NCI-H1105 (cell line): ENCODE measurements at places on chromosomes 5 and 9.

DNA sequence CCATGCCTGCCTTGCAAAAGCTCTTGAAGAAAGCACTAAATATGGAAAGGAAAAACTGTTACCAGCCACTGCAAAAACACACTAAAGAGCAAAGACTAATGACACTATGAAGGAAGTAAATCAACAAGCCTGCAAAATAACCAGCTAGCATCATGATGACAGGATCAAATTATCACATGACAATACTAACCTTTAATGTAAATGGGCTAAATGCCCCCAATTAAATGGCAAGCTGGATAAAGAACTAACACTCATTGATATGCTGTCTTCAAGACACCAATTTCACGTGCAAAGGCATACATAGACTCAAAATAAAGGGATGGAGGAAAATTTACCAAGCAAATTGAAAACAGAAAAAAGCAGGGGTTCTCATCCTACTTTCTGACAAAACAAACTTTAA lies 231.8 kb upstream of the RGMB start:
- DNase-seq: no peak

GRCh38 chr9:117403848-117404247 lies 11.0 kb downstream of the ASTN2 start:
- peak; percentile 78 for DNase-seq

- no peak for DNase-seq
Observed at GRCh38 chr5:67878933-67879332, 336.6 kb upstream of the PIK3R1 start.

- no peak for DNase-seq
Observed at GRCh38 chr5:40080191-40080590, 599.5 kb upstream of the PTGER4 start.

DNA sequence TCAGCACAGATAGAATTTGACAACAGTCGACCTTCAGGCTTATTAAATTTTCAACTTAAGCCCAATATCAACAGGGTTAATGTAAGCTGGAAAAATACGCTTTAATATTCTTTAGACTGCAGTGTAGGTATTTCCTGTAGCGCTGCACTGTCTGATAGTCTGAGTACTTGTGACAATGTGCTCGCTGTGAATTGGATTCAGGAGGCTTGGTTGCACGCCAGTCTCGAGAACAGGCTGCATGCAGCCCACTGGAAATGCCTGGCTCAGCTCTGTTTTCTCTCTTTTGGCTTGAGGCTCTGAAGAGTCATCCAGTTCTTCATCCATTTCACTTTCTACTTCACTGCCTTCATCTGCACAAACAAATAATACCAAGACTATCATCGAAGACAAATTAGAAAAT lies 300.9 kb downstream of the RFX3 start:
- DNase-seq: no peak

GRCh38 chr9:5708414-5708813 lies 79.5 kb downstream of the RIC1 start:
- no peak for DNase-seq

DNA sequence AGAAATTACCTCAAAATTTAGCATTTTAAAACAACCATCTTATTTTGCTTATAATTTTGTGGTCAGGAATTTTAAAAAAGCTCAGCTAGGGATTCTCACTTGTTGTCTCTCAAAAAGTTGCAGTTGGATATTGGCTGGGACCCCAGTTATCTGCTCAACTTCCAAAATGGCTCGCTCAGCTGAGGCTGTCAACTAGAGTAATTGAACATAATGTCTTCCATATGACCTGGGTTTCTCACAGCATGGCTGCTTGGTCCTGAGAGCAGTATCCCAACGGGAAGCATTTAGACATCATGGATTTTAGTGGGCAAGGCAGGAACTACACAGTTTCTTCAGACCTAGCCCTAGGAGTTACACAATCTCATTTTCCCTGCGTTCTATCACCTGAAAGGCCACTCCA lies 63.6 kb upstream of the SPEF2 start:
- no peak for DNase-seq

DNA sequence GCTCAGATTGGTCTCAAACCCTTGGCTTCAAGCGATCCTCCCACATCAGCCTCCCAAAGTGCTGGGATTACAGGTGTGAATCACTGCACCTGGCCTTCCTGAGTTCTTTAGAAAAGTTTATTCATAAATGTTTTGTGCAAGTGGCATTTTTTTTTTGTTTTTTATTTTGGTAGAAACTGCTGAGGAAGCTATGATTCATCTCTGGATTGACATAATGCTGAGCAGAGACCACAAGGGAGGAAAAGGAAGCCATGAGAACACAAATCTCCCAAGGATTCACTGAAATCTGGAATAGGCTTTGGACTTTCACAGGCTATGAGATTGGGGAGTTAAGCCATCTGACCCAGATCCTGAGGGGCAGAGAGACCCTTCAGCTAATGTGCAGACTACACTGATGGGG lies 3.4 kb upstream of the SLC46A2 start:
- no peak for DNase-seq

DNA sequence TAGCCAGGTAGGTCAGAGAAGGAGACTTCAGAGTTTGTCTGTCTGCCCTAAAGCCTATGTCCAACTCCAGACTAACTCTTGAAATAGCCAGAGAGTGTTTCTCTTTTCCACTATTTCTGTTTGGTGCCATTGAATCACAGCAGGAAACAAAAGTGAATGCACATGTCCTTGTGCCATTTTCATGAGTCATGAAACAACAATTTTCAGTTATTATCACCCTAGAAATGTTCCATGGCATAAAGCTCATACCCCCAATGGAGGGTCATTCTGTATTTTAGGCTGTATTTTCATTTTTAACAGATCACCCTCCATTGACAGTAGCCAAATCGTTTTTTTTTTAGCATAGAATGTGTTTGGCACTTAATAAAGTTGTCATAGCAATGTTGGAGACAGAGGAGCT lies 124.7 kb downstream of the PAPPA start:
- no peak for DNase-seq

DNA sequence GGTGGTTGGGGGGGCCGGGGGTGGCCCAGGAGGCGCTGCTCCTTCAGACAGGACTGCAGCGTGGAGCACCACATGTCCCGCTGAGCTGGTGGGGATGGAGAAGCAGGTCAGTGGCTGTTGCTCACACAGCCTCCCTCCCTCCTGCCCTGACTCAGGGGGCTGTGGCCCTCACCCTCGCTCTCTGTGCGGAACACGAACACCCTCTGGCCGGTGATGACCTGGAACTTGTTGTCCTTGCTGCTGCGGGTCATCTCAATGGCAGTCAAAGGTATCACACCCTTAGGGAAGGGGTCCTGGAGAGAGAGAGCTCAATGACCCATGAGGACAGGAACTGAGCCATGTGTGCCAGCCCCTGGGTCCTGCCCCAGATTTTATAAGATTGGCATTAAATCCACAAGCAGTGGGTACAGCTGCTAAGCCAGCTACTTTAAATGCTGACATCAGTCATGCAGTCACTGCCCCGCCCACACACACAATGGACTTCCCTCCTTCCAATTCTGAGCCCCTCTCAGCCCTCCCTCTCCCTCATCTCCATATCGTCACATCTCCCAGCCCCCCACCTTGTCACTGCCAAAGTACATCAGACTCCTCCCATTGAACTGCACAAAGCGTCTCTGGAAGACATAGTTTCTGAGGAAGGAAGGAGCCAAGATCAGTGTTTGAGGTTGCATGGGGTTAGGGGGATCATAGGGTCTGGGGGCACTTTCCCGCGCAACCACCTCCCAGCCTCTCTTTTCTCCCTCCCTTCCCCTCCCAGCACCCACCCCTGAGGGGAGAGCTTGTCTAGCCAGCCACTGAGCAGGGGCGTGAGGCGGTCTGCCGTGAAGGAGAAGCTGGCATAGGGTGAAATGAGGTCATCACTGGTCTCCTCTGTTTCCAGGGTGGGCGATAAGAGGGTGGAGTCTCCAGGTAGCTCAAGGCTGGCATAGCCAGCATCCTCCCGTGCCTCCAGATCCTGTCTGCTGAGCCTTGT lies 8.9 kb downstream of the ARAP3 start:
- no peak for DNase-seq

DNA sequence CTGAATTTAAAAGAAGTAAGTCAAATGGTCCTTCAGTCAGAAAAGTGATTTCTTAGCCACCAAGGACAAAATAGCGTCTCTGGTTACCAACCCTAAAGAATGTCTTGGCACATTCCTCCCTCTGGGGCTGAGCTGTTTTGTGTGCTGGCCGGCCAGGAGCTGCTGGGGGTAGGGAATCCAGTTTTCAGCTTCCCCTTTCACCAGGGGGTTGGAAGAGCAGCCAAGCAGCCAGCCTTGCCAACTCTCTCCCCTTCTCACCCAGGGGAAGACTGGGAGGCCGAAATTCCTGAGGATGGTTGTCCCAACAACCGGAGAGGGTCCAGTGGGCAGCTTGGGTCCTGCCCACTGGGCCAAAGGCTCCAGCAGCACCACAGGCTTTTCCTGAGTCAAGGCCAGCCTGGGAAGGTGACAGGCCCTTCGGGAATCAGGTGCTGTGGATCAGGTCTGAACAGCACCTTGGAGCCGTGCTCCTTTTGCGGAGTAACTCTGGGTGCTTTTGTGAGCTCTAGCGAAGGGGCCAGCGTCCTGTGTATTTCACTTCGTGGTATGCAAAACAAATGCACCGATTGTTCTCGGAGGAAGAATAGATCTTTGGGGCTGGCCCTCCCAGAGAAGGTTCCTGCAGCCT lies 4.2 kb downstream of the WWC1 start:
- no peak for DNase-seq

- no peak for DNase-seq
Observed at GRCh38 chr5:91386120-91386519, 3.0 kb upstream of the ARRDC3 start.

DNA sequence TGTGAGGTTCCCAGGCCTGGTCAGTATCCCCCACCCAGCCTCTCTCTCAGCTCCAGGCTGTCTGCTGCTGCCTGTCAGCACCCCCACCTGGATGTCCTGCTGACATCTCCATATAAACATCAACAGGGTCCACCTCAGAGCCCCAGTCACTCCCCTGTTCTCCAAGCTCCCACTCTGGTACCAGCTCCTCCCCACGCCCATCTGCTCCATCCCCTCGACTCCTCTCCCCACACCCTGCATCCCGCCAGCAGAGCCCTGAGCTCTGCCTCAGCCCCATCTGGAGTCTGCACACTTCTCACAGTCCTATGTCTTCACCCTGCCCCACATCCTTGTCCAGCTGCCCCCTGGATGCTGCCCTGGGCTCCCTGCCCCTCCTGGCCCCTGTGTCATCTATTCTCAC lies 67.7 kb upstream of the LRRTM2 start:
- DNase-seq: no peak

- DNase-seq: no peak
Observed at GRCh38 chr9:76654575-76654974, 109.7 kb upstream of the PCA3 start.

GRCh38 chr9:81517954-81518353 lies 171.4 kb downstream of the TLE1 start:
- peak; percentile 82 for DNase-seq

GRCh38 chr9:126126807-126127206 lies 199.8 kb upstream of the MVB12B start:
- no peak for DNase-seq

- DNase-seq: no peak
Observed at GRCh38 chr5:59874675-59875074, 18.9 kb downstream of the PDE4D start.

DNA sequence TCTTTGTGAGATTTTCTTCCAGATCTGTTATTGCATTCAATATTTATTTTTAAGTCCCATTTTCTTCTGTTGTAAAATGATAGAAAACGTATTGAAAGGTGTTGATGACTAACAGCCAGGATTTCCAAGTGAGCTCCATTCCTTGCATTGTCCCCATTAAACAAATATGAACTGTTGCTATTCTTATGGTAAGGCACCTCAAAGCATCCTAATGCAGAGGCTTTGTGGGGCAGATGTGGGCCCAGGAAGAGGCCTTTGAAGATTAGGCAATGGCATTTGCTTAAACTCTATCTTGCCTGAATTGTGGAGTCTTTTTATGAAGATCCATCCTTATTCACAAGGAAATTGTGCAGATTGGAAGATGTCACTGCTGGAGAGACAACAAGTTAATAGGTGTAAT lies 38.9 kb downstream of the NTRK2 start:
- no peak for DNase-seq

DNA sequence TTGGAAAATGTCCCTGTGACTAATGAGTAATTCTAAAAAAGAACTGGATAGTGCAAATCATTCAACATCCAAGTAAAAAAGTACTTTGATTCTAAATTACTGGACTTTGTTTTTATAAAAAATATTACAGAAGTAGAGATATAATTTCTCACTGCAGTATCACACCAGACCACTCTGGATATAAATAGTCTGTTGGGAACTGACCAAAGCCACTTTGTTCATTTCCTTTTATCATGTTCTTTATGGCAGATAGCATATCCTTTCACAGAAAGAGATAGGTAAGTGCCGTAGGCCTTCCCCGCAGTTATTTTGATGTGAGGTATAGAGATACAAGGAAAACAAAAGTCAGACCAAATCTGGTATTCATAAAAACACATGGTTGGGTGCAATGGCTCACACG lies 827.4 kb upstream of the GRAMD2B start:
- DNase-seq: no peak

GRCh38 chr9:114820776-114821501 lies 15.1 kb upstream of the TNFSF15 start:
- no peak for DNase-seq

DNA sequence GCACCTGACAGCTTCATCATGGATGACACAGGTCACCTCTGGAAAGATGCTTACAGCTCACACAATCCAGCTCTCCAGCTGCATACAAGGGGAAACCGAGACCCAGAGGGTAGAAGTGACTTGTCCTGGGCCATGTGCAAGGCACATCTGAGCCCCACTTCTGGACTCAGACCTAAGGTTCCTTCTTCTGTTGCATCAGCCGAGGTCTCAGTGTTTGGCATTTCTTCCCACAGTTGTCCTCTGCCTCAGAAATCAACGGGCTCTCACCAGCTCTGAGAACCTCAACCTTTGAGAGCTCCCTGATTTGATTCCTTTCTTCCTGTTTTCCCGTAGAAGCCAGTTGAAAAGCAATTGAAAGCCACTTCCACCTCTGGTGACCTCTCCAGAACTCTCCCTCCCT lies 38.7 kb upstream of the COL15A1 start:
- DNase-seq: no peak

GRCh38 chr9:18791074-18791473 lies 241.9 kb downstream of the SAXO1 start:
- DNase-seq: no peak

GRCh38 chr9:25117791-25118190 lies 560.5 kb downstream of the TUSC1 start:
- DNase-seq: no peak

- no peak for DNase-seq
Observed at GRCh38 chr9:133845440-133845839, 107.3 kb upstream of the SARDH start.

GRCh38 chr5:157800137-157800536 lies 56.6 kb downstream of the LSM11 start:
- DNase-seq: no peak

DNA sequence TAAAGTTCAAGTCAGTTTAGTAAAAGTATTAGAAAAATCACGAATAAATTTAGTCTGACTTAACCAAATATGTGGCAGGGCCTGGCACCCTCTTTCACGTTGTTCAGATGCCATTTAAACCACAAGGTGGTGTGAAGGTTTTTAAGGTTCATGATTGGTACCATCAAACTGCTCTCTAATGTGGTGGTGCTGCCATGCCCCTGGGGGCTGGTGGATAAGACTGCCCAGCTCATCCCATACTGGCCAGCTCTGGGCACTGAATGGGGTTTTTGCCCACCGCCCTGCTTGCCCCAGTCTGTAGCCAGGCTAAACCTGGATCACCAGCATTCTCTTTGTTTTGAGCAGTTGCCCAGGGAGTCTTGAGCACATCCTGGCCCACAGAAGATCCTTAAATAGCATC lies 159.3 kb downstream of the GABBR2 start:
- DNase-seq: no peak

GRCh38 chr9:92794426-92794825 lies 29.8 kb upstream of the BICD2 start:
- DNase-seq: no peak
